ENCODE measurements at places on chromosomes 6 and 20.

GRCh38 chr6:12418946-12419345 is 128.8 kb downstream of the EDN1 start:
- no peak for DNase-seq

DNA sequence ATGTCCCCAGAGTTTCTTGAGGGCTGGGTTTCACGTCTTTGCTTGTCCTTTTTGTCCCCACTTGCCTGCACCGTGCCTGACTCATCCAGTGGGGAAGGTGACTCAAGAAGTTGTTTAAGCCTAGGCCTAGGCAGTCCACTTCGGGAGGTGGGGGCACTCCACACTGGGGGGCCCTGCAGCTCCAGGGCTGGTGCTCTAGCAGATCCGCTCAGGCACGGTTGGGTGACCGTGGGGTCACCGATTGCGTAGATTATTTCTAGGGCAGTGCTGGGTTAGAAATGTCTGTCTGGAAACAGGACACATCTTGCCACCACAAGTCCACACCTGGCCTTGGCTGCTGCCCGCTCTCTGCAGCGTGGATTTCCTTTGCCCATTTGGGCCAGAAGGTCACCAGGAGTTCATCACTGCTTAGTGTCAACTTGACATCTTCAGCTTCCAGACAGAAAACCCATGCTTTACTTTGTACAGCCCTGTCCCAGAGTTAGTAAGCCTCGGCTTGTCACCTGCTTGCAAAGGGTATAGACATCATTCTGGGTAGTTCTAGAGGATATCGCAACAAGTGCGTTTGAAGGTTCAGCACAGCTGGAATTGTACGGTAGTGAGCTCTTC is 13.6 kb upstream of the C20orf144 start:
- no peak for DNase-seq

DNA sequence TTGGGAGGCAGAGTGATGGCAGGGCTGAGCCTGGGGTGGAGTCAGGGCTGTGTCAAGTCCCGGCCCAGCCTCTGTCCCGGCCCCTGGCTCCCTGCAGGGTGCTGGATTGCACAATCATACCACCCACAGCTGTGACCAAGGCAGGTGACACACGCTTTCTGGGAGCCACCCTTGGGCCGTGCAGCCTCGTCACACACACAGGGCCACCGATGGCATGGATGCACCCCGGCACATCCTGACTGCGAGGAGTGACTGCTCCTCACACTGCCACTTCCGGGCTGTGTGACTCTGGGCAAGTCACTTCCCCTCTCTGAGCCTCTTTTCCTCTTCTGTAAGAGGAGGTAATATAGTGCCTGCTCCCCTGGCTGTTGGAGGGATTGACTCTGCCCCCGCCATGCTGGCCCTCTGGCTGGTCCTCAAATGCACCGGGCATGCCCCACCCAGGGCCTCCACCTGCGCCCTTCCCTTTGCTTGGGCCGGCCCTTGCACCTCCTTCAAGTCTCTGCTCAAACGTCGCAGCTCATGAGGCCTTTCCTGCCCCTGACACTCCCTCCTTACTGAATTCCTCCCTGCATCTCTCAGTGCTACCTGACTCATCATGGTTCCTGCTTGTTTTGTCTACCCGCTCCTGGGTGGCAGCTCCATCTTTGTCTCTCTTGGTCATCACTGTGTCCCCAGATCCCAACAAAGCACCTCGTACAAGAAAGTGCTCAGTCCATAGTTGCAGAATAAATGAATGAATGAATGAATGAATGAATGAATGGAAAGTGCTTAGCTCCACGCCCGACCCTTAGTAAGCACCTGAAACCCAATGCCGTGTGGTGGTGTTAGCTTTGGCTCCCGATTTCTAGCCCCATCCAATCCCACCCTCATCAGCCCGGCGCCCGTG is 93.5 kb downstream of the CEBPB start:
- DNase-seq = no peak

GRCh38 chr20:62814060-62814708 is 2.7 kb upstream of the COL9A3 start:
- DNase-seq = no peak

DNA sequence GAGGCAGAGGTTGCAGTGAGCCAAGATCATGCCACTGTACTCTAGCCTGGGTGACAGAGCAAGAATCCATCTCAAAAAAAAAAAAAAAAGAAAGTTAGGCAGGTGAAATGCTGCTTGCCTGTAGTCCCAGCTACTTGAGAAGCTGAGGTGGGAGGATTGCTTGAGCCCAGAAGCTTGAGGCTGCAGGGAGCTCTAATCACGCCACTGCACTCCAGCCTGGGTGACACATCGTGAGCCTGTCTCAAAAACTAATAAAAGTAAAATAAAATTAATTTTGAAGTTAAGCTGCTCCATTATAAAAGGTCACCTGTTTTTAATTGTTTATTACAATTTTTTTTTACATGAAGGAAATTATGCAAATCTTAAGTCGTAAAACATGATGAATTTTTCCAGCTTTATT is 23.2 kb upstream of the SAMHD1 start:
- DNase-seq = no peak

GRCh38 chr6:127618729-127619128 is 41.8 kb downstream of the C6orf58 start:
- no peak for DNase-seq

- no peak for DNase-seq
Observed at GRCh38 chr20:25310268-25310920, 62.5 kb downstream of the PYGB start.

Measured in right kidney (tissue), 9 donors.